ENCODE measurements at places on chromosomes 11 and 22.

GRCh38 chr22:26887456-26887855 lies 230.1 kb downstream of the MIAT start:
- DNase-seq = no peak

GRCh38 chr22:45709060-45709739 lies 37.6 kb downstream of the ATXN10 start:
- DNase-seq = no peak

- DNase-seq = no peak
These were observed 6.7 kb downstream of the TRIM29 start for GRCh38 chr11:120130991-120131760.

DNA sequence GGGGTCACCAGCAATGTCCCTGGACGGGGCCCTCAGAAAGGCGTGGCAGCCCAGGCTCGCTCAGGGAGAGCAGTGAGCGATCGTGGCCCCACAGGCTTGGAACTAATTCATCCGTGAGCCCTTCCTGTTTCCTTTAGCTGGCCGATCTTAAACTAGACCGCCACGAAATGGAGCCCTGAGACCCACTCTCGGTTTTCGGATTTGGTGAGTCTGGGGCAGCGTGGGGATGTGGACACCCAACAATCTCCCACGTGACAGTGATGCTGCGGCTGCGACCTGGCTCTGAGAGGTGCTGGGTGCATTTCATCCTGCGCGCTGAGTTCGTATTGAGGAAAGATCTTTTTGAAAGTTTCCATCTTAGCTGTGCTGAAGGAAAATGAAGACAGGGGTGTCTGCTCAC lies 501.3 kb upstream of the B3GAT1 start:
- no peak for DNase-seq

DNA sequence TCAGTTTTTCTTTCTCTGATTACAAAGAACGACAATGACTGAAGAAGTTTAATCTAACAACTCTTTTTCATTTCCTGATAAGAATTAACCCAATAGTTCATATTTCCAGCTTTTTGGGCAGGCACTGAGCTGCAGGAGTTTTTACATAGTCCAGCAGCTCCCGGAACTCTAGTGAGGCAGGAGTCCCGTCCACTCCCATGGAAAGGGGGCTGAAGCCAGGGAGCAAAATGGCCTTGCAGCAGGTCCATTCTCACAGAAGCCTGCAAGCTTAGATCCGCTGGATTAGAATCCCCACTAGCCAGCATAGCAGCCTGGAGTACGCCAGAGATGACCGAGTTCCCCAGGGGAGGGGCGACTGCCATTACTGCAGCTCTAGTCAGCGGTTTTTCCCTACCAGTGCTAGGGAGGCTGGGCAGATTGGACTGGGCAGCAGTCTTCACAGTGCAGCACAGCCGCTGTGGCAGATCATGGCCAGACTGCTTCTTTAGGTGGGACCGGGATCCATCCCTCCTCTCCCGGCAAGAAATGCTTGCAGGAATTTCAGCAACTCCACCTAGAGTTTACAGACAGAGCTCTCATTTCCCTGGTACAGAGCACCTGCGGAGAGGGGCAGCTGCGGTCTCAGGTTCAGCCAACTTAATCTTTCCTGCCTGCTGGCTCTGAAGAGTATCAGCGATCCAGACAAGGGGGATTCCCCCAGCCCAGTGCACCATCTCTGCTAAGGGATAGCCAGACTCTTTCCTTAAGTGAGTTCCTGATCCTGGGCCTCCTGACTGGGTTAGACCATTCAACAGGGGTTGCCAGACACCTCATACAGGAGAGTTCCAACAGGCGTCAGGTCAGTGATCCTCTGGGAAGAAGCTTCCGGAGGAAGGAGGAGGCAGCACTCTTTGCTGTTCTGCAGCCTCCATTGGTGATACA lies 742 bp upstream of the CASP4 start:
- DNase-seq = no peak

All from activated CD4-positive, alpha-beta T cell treated with anti-CD3 and anti-CD28 coated beads, Interleukin-2, amount 50 U/mL, for 4 hours (primary cell).